Caco-2 (cell line): ENCODE measurements at places on chromosomes 7 and 10.
A peak's percentile ranks its signal among the peaks of the same experiment; 100 is the strongest.

GRCh38 chr7:7595451-7595850 lies 28.8 kb downstream of the MIOS start:
- H3K36me3 ChIP-seq = peaks cover 1% of the 10 kb centered on the region
- H3K27ac ChIP-seq = no peak overlapping the region
- H3K27me3 ChIP-seq = no peaks in the 10 kb centered on the region
- DNase-seq = no peak
- H3K4me3 ChIP-seq = no peak overlapping the region
- H3K4me1 ChIP-seq = no peaks in the 10 kb centered on the region

DNA sequence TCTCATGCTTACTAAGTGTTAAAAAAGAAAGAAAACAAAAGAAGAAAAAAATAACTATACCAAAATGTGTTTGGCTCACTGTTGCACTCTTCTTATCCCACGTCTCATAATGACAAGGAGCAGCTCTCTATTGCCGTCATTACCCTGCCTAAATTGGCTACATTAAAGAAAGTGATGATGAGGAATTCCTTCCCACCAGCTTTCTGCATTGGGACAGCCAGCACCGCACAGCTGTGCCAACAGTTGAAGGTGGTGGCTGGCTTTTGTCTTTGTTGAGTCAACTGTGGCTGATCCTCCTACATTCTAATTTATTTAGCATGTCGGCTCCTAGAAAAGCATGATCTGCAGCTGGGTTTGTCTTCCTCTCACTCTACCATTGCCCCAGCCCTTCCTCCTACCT lies 751.8 kb downstream of the KCNMA1 start:
- H3K36me3 ChIP-seq = no peaks in the 10 kb centered on the region
- H3K27me3 ChIP-seq = no peaks in the 10 kb centered on the region
- H3K27ac ChIP-seq = no peak overlapping the region
- no peak overlapping the region for H3K4me3 ChIP-seq
- no peak for DNase-seq
- no peaks in the 10 kb centered on the region for H3K4me1 ChIP-seq

DNA sequence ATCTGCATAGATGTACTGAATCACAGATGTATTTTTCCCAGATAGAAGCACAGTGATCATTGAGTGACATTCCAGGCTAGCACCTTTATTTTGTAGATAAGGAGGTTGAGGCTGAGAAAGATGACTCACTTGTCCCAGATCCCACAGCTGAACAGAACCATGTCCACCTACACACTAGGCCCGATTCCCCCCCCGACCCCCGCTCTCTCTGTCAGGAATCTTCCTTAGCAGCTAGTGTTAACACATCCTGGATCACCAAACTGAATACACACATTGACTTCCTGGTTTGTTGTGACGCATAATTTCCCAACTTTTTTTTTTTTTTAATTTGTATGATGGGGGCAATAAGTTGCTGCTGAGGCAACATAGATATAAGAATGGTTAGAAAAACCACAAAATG lies 5.2 kb downstream of the SFMBT2 start:
- H3K4me1 ChIP-seq = no peaks in the 10 kb centered on the region
- no peak overlapping the region for H3K4me3 ChIP-seq
- no peaks in the 10 kb centered on the region for H3K27me3 ChIP-seq
- no peaks in the 10 kb centered on the region for H3K36me3 ChIP-seq
- no peak for DNase-seq
- H3K27ac ChIP-seq = no peak overlapping the region

GRCh38 chr10:88154596-88155250 lies 291.3 kb downstream of the PTEN start:
- no peaks in the 10 kb centered on the region for H3K4me1 ChIP-seq
- H3K27me3 ChIP-seq = no peaks in the 10 kb centered on the region
- no peak overlapping the region for H3K4me3 ChIP-seq
- DNase-seq = no peak

DNA sequence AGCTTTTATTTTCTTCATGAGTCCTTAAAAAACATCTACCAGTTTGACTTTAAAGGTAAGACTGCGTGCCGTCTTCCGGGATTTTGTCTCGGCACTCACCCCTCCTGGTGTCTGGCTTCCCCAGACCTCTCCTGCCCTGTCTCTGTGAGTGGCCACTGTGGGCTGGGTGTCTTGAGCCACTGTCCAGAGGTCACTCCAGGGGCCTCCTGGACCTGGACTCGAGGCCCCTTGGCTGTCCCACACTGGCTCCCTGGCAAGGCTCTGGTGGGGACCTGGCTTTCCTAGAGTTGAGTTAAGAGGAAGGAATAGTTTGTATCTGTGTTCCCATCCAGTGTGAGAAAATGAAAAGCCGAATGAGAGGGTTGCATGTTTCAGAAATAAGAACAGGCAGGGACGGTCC lies 95.5 kb downstream of the NKX6-2 start:
- no peak overlapping the region for H3K4me3 ChIP-seq
- H3K27ac ChIP-seq = no peak overlapping the region
- DNase-seq = peak; percentile 32

- DNase-seq = peak; percentile 27
- no peak overlapping the region for H3K27ac ChIP-seq
- H3K4me3 ChIP-seq = no peak overlapping the region
Observed at GRCh38 chr7:93092757-93093370, 24.9 kb downstream of the SAMD9 start.

DNA sequence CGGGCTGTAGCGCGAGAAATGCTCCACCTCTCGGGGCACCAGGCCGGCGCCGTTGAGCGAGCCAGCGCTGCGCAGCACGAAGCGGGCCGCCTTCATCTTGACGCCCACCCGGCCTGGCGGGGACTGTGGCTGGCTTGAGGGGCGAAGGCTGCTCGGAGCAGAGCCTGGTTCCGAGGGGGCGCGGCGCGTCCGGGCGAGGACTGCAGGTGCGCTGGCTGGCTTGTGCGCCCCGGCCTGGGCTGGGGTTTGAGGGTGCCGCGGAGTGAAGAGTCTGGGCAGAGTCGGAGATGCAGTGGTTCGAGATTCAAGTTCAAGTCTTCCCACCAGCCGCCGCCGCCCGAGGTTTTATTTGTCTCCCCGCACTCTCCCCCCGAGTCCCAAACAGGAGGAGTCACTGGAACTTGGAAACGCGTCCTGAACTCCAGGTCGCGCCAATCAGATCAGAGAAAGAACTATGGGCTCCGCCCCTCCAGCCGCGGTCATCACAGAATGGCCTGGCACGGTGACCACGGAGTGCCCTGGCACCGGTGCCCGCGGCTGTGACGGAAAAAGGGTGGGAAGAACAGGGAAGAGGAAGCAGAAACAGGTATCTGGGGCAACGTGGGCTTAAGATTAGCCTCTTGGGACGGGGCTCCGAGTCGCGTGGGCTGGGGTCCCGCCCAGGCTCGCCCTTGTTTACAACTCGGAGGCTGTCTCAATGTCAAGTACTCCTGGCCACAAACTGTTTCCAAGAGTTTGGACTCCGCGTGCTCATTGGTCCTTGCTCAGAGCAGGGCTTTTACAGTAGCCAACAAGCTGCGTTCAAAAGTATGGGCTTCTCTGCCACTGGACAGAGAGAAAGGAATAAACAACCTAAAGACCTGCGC lies at the start of gene PDK4:
Gene PDK4 (minus strand): TSS at position 319 of the 866 bp plus-strand sequence. CDS start 223 bp downstream, at position 96.
- peak; percentile 47 for DNase-seq
- H3K4me3 ChIP-seq = peak within 1 kb of the TSS; percentile 52
- H3K4me1 ChIP-seq = no peaks in the 10 kb centered on the region
- no peaks in the 10 kb centered on the region; the same call in 1 of the 2 replicates for H3K27me3 ChIP-seq
- H3K27ac ChIP-seq = no peak within 1 kb of the TSS

DNA sequence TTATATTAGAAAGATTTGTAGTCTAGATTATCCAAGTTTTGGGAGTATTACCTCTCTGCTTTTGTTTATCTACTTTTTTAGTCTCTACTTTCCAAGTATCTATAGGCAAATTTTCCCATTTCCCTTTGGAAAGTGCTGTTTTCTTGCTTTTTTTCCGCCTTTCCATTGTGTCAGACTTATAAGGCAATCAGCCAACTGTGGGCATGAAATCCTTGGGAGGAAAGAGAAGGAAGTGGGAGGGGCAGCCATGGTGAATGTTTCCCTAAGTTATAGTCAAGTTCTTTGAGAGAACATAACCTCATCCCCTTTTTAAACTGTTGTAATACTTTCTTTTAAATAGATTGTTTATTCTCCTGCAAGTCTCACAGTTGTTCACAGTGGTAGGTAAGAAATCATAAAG lies 52.6 kb downstream of the PTEN start:
- no peak overlapping the region for H3K4me3 ChIP-seq
- H3K4me1 ChIP-seq = no peaks in the 10 kb centered on the region
- no peak for DNase-seq
- H3K27ac ChIP-seq = no peak overlapping the region
- H3K27me3 ChIP-seq = no peaks in the 10 kb centered on the region
- H3K36me3 ChIP-seq = no peaks in the 10 kb centered on the region

GRCh38 chr10:51083356-51083853 lies 9.1 kb downstream of the PRKG1 start:
- H3K27me3 ChIP-seq = 0 out of 2 replicates have a peak, but pooled peaks cover 1% of the 10 kb centered on the region
- DNase-seq = no peak
- H3K4me3 ChIP-seq = no peak overlapping the region
- H3K27ac ChIP-seq = no peak overlapping the region

DNA sequence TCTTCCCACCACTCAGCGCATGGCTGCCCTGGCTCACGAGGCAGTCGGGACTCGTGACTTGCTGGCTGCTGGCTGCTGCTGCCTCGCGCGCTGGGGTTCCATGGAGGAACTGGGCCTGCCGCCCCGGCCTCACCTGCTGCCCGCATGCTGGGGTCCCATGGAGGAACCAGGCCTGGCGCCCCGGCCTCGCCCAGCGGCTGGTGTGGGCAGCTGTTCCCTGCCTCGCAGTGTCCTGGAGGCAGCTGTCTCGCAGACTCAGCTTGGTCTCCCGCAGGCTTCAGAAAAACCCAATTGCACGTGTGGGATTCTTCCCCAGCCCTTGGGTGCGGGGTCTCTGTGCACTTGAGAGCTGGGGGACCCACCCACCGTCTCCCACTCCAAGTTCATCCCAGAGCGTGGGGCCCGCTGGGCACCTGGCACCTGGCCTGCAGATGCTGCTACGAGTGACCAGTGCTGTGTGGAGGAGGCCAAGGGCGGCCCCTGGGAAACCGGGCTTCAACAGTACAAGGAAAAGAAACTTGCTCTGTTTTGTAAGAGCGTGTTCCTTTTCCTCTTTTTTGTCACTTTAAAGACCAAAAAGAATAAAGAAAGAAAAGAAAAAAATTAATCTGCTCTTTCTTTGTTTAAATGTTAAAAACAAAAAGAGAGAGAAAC lies 20.4 kb downstream of the PWWP2B start:
- peaks cover 48% of the 10 kb centered on the region for H3K4me1 ChIP-seq
- no peak overlapping the region for H3K4me3 ChIP-seq
- H3K27me3 ChIP-seq = no peaks in the 10 kb centered on the region
- no peak for DNase-seq

DNA sequence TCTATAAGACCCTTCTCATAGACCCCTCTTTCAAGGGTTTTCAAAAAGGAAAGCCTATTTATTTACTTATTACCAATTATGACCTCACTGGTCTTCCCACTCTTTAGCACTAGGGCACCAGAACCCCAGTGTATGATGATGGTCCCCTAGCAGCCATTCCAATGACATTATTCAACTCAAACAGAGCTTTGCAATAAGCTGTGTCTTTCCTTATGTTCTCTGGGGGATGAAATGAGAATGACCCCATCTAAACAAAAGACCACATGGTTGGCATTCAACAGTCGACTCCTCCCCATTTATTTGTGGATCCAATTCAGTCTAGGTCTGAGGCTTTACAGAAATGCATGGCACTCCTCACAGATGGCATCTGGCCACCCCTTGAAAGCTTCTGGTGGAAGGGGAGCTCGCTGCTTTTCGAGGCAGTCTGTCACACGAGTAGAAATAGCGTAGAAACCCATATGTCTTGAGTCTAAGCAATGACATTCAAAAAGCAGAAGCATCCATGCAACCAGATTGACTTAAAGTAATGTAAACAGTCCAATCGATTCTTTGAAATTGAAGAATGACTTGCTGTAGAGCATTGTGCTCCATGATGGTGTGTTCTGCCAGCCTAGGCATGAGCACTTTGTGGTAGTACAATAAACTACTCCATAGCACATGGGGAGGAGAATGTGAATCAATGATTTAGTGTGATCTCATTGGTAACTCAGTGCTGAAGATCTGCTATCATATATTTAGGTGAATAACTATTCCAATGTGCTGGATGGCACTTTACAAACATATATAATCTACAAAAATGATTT lies 29.8 kb downstream of the NRP1 start:
- no peaks in the 10 kb centered on the region for H3K36me3 ChIP-seq
- DNase-seq = no peak
- peaks cover 40% of the 10 kb centered on the region for H3K4me1 ChIP-seq
- H3K4me3 ChIP-seq = no peak overlapping the region
- H3K27ac ChIP-seq = no peak overlapping the region
- H3K27me3 ChIP-seq = no peaks in the 10 kb centered on the region

DNA sequence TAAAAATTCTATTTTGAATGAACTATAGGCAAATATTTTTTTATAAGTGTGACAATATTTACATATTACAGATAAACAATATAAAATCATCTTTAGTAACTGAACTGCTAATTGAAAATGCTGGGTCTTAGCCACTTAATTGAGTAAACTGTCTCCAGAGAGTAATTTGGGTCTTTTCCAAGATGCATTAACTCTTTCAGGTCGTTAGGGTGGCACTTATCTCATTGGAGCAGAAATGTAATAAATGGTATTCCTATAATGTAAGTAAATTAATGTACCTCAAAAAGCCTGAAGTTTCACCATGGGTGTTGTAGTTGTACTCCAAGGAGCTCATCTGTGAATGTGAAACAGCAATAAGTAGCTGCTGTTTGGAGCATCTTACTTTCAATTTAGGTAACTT lies 208.5 kb downstream of the EXOC4 start:
- no peaks in the 10 kb centered on the region for H3K27me3 ChIP-seq
- H3K27ac ChIP-seq = no peak overlapping the region
- H3K4me3 ChIP-seq = no peak overlapping the region

DNA sequence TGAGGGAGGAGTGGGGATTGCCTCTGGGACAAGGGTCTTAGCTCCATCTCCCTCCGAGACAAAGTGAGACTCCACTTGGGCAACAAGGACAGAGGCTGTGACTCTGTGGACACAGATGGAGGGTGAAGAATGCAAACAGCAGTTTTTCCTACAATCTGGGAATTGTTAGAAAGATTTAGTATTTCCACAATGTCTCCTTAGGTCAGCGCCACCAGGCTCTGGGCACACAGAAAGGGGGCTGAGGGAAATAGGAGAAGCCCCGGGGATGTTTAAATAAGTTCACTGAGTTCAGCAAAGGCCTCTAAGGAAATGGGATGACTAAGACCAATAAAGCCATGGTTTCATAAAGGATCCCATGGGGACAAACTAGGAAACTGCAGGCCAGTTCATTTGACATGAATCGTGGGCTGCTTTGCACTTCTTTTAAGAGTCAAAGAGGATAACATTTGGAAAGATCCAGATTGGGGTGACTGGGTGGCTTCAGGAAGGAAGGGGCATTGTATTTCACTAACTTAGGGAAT lies 219.8 kb upstream of the GLI3 start:
- no peak overlapping the region for H3K27ac ChIP-seq
- no peaks in the 10 kb centered on the region for H3K4me1 ChIP-seq
